ENCODE measurements at places on chromosomes 7 and 10. TPM values are rescaled to one million over a fixed set of nuclear protein-coding genes. Genes with fewer than 3 reads are reported as not detected.

Gene AGMO
- not detected for total RNA-seq

Gene IFIT1B
- total RNA-seq = not detected

Gene C7orf57
- 0.28 TPM for total RNA-seq

Gene CDC14C
- total RNA-seq = not detected

Gene CPEB3
- total RNA-seq = 3.0 TPM

Gene ZNF503
- total RNA-seq = 0.35 TPM

Gene TSPAN12
- not detected for total RNA-seq

Gene ZEB1
- total RNA-seq = 50.4 TPM

Gene RAPGEF5
- 0.93 TPM for total RNA-seq

Gene CPSF4
- 66.2 TPM for total RNA-seq

Gene CHAT
- total RNA-seq = not detected

Gene NME8
- not detected for total RNA-seq

Gene HTRA1
- total RNA-seq = not detected

Gene KCNIP2
- 2.5 TPM for total RNA-seq

Gene BTBD16
- not detected for total RNA-seq

Gene NACAD
- total RNA-seq = not detected

Gene GPRIN2
- not detected for total RNA-seq

Gene MRLN
- not detected for total RNA-seq

Gene TUBB8
- not detected for total RNA-seq

Gene FRMD4A
- total RNA-seq = 0.35 TPM

Gene FZD1
- 0.08 TPM for total RNA-seq

Gene ANKRD30A
- not detected for total RNA-seq

Gene WDFY4
- total RNA-seq = not detected

Gene LIPN
- total RNA-seq = not detected

Gene PDK4
- not detected for total RNA-seq

Gene NUDT13
- total RNA-seq = 1.5 TPM

Gene CCL24
- not detected for total RNA-seq

Gene CALHM3
- 0.48 TPM for total RNA-seq

Gene OR2F1
- total RNA-seq = not detected

Gene CDNF
- 0.75 TPM for total RNA-seq

All from activated CD4-positive, alpha-beta memory T cell treated with anti-CD3 and anti-CD28 coated beads, Interleukin-2, amount 10 ng/mL, durations not matched to agents 7 days and 5 days (primary cell).